GM23338 (cell line): ENCODE measurements at places on chromosomes 3 and 15.

DNA sequence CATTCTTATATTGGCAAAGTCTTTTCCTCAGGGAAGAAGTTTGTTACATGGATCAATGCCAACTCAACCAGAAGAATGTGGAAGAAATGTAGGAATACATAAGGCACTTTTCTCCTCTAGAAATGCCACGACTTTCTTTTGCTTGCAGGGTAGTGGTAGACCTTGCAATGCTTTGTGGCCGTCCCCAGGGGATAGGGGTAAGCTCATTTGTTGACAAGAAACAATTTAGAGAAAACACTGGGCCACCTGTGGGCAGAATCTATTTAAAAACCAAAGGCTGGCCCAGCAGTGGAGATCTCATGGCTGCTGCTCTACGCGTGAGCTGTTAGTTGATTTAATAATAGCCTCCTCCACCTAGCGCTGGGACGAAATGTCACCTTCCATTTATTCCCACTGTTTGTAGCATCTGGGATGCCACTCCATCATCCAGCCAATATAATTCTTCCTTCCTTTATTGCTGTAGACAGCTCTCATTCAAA is 64.6 kb upstream of the PFN2 start:
- DNase-seq = peak; percentile 43

DNA sequence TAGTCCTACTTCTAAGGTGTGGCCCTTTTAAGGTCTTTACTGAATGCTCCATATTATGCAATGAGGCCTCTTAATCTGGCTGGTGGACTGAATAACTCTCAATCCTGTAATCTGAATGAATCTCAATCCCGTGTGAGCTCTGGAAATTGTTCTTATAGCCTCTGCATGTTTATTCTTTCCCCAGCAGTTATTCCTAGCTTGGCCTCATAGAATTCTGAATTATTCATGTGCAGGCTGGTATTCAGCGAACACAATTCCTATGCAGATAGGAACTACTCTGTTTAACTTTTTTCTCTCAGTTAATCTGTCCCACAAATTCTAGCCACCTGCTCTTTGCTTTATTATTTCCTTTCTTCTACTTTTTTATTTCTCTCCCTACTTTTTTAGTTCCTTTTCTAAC is 44.3 kb upstream of the XRN1 start:
- no peak for DNase-seq

- DNase-seq = no peak
These were observed 759.4 kb downstream of the ROBO2 start for GRCh38 chr3:77799278-77799677.

DNA sequence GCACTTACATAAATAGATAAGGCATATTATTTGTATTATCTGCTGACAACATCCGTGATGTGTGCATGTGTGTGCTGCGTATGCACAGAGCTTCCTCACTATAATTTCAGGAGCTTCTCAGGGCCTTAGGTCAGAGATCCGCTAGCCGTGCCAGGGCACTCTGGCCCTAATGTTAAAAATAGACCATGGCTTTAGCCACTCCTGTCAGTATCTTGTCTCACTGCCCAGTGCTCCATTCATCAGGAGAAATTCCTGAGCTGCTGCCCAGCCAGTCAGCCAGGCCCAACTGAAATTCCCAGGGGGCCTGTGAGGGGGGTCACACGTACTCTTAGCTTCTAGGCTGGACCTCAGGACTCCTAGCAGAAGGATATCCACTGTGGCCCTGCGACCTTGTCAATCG is 70.0 kb upstream of the ABHD2 start:
- DNase-seq = no peak

GRCh38 chr3:82939491-82940097 is 1178.1 kb upstream of the GBE1 start:
- no peak for DNase-seq

- DNase-seq = no peak
These were observed 29.1 kb downstream of the CRYGS start for GRCh38 chr3:186515125-186515524.

DNA sequence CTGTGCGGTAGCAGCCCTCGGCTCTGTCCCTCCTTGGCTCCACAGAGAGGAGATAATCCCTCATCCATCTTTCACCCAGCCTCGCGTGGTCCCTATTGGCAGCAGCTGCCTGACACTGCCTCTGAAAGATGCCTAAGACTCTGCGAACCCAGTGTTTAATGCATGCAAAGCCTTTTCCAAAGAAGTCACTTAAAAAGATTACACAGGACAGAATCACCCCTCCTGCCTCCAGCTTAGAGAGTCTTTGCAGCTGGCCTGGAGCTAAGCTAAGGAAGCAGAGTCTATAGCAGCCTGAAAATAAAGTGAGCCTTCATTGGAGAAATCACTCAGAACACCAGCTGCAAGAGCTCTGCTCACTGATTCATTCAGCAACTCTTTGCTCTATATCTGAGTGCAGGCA is 247.2 kb downstream of the SHQ1 start:
- no peak for DNase-seq

- DNase-seq = no peak
These were observed 4.3 kb upstream of the AP3B2 start for GRCh38 chr15:82714016-82714415.

GRCh38 chr3:61530355-61530754 is 31.0 kb upstream of the PTPRG start:
- peak; percentile 85 for DNase-seq

GRCh38 chr15:73442968-73443367 is at the start of gene REC114:
Gene REC114 (plus strand): TSS chr15:73443164. CDS start chr15:73443186, 22 bp downstream.
- DNase-seq = peak; percentile 34

GRCh38 chr3:15805756-15806266 is 8.0 kb upstream of the ANKRD28 start:
- no peak for DNase-seq

- DNase-seq = no peak
These were observed 104.3 kb upstream of the ICE2 start for GRCh38 chr15:60583194-60583593.

DNA sequence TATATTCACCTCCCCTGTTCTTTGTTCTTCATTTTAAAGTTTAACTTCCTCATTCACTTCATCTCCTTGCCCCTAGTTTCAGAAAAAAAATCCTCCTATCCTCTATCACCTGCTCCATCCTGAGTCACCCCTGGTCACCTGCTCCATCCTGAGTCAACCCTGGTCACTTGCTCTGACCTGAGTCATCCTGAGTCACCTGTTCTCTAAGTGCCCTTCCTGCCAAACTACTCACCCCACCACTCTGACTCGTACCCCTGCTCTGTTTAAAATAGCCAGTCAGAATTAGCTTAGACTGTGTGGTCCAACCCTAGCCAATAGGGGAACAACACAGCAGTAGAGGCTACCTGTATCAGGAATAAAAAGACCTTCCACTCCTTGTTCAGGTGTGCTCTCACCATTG is 716.9 kb downstream of the ZBBX start:
- no peak for DNase-seq

DNA sequence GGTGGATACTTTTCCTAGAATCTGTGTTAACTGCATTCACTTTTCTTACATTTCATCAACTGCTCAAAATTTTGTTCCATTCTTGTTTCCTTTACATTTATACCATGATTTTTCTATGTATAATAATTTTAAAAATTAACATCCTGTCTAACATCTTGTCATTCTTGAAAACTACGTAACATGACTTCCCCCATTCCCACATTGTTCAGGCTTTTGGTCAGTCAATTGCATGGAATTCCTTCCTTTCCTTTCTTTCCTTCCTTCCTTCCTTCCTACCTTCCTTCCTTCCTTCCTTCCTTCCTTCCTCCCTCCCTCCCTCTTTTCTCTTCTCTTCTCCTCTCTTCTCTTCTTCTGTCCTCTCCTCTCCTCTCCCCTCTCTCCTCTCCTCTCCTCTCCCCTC is 220.7 kb upstream of the TP63 start:
- no peak for DNase-seq
